ENCODE measurements at places on chromosomes 11 and 22. TPM values are rescaled to one million over a fixed set of nuclear protein-coding genes. Genes with fewer than 3 reads are reported as not detected.

GRCh38 chr22:46063846-46064227 lies 86.5 kb upstream of the PPARA start:
- no peak for DNase-seq

- peak; percentile 72 for DNase-seq
These were observed 68.4 kb downstream of the IGLL5 start for GRCh38 chr22:22955866-22956535.

DNA sequence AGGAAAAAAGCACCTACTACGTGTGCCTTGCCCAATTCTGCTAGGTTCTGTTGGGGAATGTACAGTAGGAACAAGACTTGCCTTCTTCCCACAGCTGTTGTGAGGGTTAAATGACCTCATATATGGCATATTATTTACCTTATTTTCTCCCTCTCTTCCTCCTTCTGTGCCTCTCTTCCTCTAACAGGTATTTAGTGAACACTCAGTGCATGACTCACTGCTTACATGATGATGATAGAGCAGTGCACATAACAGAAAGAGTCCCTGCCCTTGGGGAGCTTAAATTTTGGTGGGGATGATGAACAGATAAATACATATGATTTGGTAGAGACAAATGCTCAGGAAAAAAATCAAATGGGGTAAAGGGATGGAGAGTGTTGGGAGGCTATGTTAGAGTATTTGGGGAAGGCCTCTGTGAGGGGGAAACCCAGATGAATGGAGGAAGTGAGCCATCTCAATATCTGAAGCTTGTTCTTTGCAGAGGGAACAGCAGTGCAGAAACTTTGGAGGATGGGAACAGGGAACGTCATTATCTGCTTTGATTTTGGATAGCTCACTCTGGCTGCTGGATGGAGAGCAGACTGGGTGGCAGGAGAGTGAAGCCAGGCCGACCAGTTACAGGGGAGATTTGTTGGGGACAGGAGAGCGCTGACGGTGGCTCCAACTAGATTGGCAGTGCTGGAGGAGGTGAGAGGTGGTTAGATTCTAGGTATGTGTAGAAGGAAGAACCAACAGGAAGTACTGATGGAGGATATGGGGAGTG lies 95.5 kb upstream of the TENM4 start:
- DNase-seq = peak; percentile 15

Gene MMP27
- polyA plus RNA-seq = not detected

GRCh38 chr11:94550513-94550912 lies 6.8 kb downstream of the FUT4 start:
- no peak for DNase-seq

DNA sequence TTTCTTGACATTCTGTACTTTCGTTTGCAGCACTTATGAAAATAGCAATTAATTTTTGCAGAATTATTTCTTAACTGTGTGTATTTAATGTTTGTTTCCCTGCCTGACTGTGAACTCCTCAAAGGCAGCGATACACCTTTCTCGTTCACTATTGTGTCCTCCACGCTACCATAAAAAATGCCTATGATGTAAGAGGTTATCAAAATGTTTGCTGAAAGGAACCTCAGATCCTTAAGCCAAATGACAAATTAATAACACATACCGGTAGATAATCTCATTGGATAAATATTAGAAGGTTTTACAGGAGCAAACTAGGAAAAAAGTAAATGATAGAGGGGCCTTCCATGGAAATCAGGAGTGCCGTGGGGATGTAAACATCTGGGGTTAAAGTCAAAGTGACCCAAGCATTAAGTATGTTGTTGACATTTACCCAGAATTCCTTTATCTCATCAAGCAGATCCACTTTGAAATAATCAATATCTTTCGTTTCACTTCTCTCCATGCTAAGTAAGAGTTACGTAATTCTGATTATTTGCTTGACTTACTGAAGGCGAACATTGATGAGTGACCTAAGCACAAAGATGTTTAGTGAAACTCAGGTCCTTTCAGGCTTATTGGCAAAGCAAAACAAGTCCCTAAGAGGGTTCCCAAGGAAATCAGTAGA lies 2.6 kb upstream of the OOSP3 start:
- no peak for DNase-seq

GRCh38 chr11:72613977-72614376 lies 60.2 kb downstream of the PDE2A start:
- peak; percentile 26 for DNase-seq

Measured in heart right ventricle (tissue), 16 donors.